ENCODE measurements at places on chromosomes 4 and X.

GRCh38 chr4:103996637-103997036 lies 276.9 kb upstream of the TACR3 start:
- no peak for DNase-seq

DNA sequence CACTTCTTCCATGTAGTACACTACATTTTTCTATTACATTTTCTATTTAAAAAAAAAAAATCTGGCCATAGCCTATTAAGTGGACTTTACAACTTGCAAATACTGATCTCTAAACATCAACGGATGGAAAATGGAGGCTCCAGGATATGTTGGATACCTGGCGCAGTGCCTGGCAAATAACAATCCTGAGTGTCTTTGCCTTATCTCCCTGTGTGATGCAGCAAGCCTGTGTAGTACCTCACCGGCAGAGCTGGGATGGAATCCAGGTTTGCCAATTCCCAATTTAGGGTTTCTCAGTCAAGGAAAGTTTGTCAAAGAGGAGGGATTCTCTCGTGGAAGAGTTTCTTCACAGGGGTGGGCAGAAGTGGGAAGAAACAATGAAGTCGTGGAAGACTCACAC lies 93.2 kb downstream of the KDR start:
- no peak for DNase-seq

DNA sequence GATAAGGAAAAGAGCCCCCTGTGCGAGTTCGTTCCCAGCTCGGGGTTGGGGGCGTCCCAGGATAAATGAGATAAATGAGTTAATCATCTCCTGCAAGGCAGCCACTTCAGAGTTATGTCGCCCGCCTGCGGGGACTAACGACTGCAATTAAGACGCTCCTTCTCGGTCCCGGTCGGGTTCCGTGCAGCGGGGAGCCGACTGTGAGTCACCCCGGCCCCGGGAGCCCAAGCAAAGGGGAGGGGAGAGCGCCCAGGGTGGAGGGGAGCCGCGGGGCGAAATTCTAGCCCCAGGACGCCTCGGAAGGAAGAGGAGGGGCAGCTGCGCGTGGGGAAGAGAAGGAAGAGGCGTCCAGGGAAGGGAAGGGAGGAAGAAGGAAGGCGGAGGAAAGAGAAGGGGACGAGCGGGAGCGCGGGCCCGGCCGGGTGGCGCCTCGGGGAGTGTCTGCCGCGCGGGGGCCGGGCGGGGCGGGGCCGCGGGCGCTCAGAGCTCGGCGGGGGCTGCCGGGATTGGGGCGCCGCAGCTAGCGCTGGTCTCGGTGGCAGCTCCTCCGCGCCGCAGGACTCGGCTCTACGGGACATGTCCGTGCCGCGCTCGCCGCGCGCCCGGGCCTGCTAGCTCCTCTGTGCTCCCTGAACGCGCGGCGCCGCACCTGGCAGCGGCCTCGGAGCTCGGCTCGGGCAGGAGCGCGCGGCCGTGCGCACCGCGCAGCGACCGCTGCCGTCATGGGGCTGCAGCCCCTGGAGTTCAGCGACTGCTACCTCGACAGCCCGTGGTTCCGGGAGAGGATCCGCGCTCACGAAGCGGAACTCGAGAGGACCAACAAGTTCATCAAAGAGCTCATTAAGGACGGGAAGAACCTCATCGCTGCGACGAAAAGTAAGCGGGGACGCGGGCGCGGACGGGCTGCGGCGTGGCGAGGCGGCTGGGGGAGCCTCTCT lies at the start of gene ARHGAP10:
ARHGAP10 (plus strand) TSS at position 509 of the 938 bp plus-strand sequence; CDS start at position 723, 214 bp downstream.
- peak; percentile 79 for DNase-seq

- DNase-seq, result no peak
Observed at GRCh38 chr4:157888281-157888680, 284.5 kb downstream of the GASK1B start.

DNA sequence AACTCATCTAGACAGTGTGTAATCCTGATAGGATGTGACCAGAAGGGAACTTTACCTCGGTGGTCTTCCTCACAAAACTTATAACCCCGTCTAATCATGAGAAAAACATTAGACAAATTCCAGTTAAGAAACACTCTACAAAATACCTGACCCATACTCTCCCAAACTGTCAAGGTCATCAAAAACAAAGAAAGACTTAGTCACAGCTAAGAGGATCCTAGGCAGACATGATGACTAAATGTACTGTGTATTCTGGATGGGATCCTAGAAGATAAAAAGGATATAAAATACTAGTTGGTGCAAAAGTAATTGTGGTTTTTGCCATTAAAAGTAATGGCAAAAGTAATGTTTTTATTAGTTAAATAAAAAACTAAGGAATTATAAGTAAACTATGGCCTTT lies 81.6 kb downstream of the DTHD1 start:
- no peak for DNase-seq

DNA sequence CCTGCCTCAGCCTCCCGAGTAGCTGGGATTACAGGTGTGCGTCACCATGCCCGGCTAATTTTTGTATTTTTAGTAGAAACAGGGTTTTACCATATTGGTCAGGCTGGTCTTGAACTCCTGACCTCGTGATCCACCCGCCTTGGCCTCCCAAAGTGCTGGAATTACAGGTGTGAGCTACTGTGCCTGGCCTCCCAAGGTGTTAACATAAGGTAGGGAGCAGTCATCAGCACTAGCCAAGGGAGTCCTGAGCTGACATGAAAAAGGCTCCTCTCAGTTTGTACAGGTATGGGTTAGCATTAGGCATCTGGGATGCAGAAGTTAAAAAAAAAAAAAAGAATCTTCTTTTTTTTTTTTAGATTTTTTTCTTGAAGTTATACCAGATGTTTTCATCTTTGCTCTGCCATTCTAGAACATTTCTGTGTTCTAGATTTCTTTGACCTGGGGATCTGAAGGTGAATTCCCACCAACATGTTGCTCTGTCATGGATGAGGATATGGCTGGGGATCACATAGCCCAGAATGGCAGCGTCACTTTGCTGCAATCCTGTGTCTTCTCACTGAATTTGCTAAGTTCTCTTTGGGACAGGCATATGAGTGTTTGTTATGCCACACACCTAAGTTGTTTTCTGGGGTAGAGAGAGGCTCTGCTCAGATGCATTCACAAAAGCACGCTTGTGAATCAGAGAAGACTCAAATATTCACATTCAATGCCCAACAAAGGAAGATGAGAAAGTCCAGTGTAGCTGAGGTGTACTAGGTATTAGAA lies 24.4 kb upstream of the PLA2G12A start:
- no peak for DNase-seq

DNA sequence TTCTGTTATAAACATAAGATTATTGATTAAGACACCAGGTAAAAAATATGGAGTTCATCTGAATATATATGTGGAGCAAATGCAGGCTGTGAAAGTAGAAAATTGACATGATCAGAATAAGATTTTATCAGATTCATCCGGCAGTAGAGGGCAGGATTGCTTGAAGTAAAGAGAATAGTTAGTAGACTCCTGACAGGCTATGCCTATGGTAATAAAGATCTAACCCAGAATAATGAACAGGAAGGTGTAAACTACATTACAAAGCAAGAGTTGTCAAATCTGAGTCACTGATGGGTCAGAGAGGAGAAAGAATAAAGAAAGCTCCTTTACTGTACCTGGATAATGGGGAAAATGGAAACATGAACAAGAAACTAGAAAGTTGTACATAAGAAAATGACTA lies 20.8 kb upstream of the TMEM184C start:
- no peak for DNase-seq

GRCh38 chr4:47326025-47326424 lies 137.5 kb downstream of the COMMD8 start:
- DNase-seq, result no peak

DNA sequence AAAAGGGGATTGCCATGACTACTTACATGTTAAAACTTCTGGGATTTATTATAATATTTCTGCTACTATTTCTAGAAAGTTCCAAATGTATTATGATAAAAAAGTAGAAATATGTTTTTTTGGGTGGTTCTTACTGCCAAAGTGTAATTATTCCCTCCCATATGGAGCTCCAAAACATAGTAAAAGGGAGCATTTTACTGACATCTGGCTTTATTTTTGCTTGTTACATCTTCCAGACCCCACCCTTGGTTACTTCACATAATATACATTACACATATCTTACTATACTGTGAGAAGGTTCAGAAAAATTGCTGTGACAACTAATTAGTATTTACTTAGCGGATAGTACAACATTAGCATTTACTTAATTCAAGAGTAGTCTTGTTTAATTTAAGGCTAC lies 205.1 kb upstream of the TLL1 start:
- no peak for DNase-seq
